Mucosa of gallbladder (tissue), 1 donor: ENCODE measurements at places on chromosomes 4 and X.
A peak's percentile ranks its signal among the peaks of the same experiment; 100 is the strongest.

DNA sequence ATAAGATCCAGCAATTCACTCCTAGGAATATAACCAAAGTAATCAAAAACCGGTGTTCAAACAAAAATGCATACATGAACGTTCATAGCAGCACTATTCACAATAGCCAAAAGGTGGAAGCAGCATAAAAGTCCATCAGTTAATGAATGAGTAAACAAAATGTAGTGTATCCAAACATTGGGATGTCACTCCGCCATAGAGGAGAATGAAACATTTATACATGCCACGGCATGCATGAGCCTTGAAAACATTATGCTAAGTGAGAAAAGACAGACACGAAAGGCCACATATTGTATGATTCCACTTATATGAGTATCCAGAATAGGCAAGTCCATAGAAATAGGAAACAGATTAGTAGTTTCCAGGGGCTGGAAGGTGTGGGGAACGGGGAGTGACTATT, 11.0 kb upstream of the PDLIM3 start:
- DNase-seq: no peak

- DNase-seq: no peak
Measured at GRCh38 chr4:7970361-7970946, 30.8 kb upstream of the AFAP1 start.

- DNase-seq: no peak
Measured at GRCh38 chr4:52241916-52242315, 190.8 kb downstream of the SPATA18 start.

DNA sequence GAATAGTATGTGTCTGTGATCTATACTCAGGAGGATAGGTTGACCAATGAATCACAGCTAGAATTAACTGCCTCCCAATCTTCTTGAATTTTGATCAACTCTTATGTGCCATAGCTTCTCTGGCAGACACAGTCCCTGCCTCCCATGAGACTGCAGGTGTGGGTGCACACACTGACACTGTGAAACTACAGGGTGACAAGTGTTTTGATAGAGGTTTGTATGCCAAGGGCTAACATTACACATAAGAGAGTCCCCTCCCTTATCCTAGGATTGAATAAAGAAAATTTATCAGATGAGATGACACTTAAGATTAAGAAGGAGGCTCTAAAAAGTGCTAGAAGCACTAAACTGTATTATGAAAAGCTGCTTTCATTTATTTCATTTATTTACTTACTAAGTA, 218.4 kb upstream of the BMP3 start:
- no peak for DNase-seq

DNA sequence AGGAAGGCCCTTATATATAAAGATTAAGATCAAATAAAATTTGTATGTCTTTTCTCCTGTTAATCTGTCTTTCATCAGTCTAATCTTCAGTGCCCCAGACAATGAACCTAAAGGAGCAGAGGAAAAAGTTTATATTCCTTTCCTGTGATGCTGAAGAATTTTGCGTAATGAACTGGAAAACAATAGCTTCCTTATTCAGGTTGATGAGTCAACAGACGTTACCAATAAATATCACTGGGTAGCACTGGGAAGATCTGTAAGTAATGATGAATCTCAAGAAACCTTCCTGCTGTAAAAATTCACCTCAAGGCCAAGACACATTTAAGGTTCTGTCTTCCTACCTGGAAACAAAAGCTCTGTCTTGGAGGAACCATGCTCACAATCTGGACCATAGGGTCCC, 25.5 kb downstream of the CDKN2AIP start:
- DNase-seq: no peak

DNA sequence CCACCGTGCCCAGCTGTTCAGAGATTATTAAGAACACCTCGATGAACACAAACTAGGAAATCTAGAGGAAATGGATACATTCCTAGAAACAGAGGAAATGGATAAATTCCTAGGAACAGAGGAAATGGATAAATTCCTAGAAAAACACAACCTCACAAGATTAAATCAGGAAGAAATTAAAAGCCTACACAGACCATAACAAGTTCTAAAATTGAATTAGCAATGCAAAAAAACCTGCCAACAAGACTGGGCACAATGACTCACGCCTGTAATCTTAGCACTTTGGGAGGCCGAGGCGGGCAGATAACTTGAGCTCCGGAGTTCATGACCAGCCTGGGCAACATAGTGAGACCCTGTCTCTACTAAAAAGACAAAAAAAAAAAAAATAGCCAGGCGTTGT, 13.1 kb upstream of the IDS start:
- DNase-seq: no peak

- DNase-seq: peak; percentile 69
Measured at GRCh38 chr4:41358647-41359421, 102.1 kb downstream of the UCHL1 start.

DNA sequence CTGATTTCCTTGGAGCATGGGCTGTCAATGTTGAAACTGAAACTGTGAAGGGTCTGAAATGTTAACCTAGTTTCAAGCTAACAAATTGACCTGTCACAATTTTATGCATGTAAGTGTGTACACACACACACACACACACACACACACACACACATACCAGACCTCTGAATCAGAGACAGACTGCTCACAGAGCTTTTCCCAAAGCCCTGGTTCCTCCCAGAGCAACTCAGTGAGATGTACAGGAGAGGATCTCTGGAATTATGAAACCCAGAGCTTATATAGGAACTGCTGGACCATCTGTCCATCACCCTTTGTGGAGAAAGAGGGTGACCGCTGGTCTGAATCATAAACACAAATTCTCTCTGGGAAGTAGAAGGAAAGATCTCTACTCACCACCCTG, 228.1 kb upstream of the PRPS2 start:
- no peak for DNase-seq

DNA sequence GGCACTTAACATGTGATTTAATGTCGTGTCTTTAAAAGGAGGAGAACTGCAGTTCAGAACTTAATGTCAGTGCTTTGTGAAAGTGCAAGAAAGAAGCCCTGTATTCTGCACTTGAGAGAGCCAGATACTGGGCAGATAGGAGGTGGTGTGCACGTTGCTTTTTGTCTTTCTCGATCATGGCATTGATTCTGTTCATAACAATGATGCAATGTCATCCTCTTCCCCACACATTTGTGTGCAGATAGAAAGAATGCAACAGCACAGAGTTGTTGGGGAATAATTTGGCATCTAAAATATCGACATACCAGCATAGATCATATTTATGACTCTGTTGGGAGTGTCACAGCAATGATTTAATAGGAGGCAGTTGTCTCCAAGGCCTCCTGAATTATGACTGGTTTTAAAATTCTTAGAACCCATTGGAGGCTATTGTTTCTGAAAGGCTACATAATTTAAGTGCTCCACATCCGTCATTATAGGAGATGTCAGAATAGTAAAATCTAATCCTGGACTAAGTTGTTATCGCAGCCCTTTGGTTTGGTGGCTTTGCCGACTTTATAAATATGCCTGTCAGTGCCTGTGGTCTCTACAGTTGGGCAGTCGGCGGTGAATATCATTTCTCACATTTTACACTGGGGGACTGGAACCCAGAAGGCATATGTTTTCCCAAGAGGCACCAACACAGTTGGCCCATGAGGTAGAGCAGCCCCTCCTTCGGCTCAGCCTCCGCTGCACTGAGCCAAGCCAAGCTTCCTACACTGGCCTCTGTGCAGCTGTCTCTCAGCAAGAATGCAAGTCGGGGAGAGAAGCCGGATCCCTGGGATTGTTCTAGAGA, 124.9 kb downstream of the PTTG2 start:
- DNase-seq: no peak

DNA sequence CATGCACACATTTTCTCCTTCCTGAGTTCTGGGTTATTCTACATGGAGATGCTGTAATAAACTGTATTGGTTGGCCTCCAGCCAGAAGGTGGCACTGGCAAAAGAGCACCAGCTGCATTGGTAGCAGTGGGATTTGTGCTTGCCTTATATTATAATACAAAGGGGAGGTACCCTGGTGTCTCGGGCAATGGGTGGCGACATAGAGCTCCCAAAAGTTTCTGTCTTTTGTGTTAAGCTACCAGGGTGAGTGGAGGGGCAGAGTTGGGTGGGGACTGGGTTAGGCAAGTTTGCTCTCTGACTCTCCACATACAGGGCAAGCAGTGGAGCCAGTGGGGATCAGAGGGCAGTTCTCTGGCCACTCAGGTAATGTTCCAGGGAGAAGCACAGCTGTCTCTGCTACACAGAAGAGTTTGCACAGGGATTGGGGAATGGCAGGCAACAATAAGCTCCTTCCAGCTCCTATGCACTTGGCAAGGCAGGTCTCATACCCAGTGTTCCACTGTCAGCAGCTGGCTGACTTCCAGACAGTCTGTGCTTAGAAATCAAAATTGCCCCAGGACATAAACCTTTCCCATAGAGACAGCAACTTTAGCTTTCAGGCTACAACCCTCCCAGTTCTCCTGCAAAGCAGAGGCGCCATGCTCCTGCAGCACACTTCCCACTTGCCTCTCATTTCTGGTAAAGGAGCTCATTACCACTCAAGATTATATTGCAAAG, 463.9 kb upstream of the PCDH7 start:
- DNase-seq: no peak

- DNase-seq: no peak
Measured at GRCh38 chrX:106684207-106684606, 42.3 kb upstream of the RNF128 start.

DNA sequence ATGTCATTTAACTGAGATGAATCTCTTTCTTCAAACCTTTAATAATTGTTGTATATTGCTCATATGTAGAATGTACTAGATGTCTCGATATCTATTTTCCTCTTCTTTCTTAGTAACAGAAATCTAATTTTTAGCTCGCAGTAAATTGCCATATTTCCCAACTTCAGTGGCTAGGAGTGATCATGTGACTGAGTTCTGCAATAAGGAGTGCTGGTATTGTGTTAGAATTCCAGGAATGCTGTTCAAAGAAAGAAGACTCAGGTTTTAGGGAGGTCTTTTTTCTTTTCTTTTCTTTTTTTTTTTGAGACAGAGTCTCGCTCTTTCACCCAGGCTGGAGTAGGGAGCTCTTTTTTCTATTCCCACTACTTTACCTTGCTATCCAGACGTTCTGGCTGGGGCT, 81.7 kb downstream of the SLC10A7 start:
- DNase-seq: no peak

DNA sequence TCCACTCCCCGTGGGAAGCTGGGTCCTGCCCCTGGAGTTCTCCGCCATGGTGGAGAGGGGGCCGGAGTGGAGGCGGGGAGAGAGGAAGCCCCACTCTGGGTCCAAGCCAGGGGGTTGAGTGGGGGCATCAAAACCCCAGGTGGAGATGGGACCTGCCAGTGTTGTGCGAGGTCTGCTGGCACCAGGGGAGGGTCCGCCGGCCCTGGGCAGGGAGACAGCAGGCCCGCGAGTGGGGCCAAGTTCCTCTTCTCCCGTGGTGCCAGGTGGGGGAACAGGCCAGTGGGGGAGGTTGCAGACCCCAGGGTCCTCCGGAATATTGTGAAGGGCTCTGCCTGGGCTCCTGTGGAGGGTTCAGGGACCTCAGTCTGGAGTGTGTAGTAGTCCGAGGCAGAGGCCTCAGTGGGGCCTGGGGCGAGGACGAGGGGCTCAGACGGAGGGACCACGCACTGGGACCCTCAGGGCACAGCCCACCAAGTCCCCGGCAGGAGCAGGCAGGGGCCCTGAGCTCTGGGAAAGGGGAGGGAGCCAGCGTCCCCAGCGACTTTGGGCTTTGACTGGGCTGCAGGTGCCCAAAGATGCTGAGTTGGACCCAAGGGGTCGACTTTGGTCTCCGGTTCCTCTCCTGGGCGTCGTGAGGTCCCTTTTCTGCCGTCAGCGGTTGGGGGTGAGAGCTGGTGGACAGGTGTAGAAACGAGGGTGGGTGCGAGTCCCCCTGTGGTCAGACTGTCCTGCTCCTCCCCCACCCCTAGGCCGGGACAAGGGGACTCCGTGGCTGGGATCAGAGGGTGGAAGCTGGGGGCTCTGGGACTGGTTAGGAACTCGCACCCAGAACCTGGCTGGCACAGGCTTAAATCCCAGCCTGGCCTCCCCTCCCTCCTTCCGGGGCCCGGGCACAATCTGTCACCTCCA, 43.8 kb upstream of the NKX1-1 start:
- no peak for DNase-seq

- no peak for DNase-seq
Measured at GRCh38 chr4:113290666-113291065, 241.2 kb downstream of the ANK2 start.

GRCh38 chr4:40687676-40688389, 58.2 kb upstream of the RBM47 start:
- no peak for DNase-seq

DNA sequence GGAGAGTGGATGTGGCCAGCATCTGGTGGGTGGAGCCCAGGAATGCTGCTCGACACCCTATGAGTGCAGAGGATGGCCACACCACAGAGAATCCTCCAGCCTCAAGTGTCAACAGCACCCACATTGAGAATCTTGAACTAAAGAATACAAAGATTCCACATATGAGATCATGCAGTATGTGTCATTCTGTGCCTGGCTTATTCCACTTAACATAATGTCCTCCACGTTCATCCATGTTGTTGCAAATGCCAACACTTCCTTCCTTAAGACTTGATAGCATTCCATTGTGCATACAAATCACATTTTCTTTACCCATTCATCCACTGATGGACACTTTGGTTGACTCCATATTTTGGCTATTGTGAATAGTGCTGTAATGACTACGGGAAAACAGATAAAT, 145.8 kb downstream of the PRKX start:
- DNase-seq: no peak

- DNase-seq: no peak
Measured at GRCh38 chrX:29431895-29432294, 783.5 kb upstream of the MAGEB2 start.

- DNase-seq: no peak
Measured at GRCh38 chr4:185382754-185383153, 13.0 kb downstream of the LRP2BP start.

DNA sequence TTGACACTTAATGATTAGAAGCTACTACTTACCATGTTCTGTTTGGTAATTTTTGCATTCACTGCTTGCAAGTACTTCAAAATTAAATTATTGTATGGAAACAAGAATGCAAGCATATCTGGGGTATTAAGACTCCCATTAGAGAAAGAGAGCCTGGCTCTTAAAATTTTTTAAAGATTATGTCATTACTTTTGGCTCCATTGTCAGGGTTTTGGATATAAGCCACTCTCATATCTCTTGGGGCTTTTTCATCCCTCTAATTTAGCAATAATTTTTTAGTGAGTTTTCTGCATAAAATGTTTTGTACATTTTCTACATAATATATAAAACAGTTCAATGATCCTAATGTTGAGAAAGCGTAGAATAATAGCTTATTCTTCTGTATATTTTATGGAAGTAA, 49.4 kb downstream of the SLC9A6 start:
- DNase-seq: no peak

- DNase-seq: peak; percentile 9
Measured at GRCh38 chrX:64975491-64975890, 759 bp downstream of the ZC4H2 start.

DNA sequence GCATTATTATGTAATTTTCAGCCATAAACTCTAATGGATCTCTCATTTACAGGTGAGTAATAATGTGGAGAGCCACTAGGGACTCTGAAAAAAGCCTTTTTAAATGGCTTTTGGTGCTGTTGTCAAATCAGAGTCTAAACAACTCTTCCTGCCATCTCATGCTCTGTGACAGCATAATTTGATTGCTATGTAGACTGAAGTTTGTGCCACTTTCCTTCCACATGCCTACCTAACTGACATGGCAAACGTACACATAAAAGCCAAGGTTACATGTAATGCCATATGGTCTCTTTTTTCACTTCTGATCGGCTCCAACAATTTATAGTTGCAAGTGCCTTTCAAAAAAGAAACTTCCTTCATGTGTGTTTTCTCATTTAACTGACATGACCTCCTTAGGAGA, 94.3 kb downstream of the SH2D1A start:
- DNase-seq: no peak

GRCh38 chr4:36159208-36159607, 85.1 kb downstream of the ARAP2 start:
- DNase-seq: no peak
